Caudate nucleus (tissue), 63 donors: ENCODE measurements at places on chromosomes 2 and 18.

GRCh38 chr18:54737986-54738385, 90.3 kb upstream of the RAB27B start:
- no peak for DNase-seq

- no peak for DNase-seq
Observed at GRCh38 chr2:105442056-105442455, 43.2 kb upstream of the FHL2 start.

- DNase-seq = peak; percentile 41
Observed at GRCh38 chr18:21110713-21111345, 784 bp downstream of the ROCK1 start.

DNA sequence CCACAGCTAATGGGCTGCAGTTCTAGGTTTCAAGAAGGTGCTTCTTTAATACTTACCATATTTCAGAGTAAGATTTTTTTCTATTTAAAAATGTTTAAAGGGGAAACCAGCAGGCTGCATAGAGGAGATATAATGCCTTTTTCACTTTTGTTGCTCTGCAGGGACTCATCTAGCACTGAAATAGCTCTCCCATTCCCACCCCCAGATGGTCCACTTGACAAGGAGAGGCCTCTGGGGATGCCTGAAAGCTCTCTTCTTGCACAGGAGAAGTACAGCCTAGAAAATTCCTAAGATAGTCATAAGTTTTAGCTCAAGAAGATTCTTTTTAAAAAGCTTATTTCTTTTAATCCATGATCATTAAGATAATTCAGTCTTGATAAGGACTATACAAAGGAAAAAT, 126.4 kb downstream of the CDH2 start:
- DNase-seq = no peak

- DNase-seq = no peak
Observed at GRCh38 chr2:79039944-79040343, 14.4 kb downstream of the REG3G start.

DNA sequence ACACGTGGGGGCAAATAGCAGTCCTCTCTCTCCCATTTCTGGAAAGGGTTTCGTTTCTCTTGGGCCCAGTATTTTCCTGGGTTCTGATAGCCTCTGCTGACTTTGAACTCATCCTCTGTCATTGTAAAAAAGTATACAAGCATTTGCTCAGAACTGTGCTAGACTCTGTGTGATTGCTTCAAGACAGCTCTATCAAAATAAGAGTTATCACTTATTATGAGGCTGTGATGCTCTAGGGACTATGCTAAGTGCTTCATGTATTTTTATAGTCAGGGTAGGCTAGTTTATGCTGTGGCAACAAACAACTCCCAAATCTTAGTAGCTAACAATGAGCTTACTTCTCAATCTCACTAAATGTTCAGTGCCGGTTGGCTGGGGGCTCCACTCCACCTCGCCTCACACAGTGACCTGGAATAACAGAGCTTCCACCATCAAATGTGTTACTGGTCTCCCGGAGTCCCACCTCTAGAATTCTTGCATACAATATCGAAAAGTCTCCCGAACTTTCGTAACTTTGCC, 110.8 kb upstream of the CDC42EP3 start:
- no peak for DNase-seq
